ENCODE measurements at places on chromosomes 16 and 17.

- no peak for DNase-seq
Measured at GRCh38 chr16:71855937-71856662, 10.3 kb downstream of the ATXN1L start.

DNA sequence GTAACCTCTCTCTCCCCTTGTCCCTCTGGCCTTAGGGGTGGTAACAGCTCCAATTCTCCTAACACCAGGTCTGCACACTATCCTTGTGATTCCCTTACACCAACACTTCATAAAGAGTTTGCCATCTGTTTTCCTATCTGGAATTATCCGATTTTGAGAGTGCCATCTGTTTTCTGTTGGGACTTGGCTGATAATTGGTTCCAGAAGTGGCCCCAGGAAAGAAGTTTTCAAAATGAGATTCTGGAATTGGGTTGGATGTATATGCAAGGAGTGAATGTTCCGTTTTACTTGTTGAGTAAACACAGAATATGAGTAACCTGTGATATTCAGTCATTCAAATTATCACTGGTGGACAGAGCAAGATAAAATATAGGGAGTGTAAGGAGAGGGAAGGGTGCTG lies 134.1 kb upstream of the HS3ST3A1 start:
- no peak for DNase-seq

DNA sequence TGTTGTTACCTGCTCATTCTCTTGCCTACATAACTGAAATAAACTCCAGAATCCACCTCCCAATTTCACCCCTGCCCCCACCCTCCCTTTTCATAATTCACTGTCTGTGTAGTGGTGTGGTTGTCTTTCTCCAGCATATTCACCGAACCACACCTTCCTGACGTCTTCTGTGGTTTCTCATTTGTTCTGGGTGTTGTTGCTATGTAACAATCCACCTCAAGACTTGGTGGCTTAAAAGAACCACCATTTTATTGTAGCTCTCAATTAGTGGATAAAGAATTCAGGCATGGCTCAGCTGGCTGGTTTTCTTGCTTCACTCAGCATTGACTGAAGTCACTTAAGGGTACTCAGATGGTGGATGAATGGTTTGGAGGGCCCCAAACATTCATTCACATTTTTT lies 229.8 kb downstream of the MAF start:
- no peak for DNase-seq

DNA sequence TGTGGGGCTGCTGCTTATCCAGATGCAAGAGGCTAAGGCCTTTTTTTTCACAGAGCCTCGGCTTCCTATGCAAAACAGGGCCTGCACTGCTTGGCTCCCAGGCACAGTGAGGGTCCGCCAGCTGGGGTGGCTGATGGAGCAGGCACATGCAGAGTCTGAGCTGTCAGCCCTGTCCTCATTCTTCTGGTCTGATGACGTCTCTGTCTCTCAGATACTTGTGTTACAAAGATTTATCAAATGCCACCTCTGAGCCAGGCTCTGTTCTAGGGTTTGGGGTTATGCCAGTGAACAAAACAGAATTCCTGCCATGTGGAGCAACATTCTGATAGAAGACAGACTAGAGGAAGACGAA lies 4.8 kb downstream of the RNF40 start:
- no peak for DNase-seq

DNA sequence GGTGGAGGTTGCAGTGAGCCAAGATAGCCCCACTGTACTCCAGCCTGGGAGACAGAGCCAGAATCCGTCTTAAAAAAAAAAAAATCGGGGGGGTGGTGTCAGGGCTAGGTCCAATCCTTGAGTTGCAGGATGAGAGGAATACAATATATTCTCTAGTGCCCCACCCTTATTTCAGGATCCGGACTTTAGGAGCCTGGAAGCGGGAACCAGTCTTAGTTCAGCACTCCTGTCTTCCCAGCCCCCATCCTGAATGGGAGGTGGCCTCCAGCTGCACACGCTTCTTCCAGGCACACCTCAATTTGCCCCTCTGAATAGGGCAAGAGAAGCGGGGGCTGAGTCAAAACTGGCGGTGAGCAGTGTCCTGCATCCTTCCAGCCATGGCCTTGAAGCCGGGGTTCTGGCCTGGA lies 1.6 kb downstream of the FHOD1 start:
- no peak for DNase-seq

DNA sequence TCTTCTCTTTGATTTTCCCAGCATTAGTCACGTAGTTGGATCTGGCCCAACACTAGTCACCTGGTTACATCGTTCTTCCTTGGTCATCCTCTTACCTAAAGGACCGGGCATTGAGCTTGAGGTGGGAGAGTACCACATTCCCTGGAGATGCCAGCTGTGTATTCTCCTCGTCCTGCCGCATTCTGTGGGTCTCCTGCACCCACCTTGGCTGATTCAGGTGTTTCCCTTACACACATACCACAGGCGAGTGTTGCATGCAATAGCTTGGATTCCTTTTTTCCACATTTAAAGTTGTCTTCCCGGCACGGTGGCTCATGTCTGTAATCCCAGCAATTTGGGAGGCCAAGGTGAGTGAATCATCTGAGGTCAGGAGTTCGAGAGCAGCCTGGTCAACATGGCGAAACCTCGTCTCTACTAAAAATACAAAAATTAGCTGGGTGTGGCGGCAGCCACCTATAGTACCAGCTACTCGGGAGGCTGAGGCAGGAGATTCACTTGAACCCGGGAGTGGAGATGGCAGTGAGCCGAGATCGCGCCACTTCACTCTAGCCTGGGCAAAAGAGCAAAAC lies 21.6 kb upstream of the CLEC18C start:
- DNase-seq: no peak

GRCh38 chr16:60929-61878 lies 7.6 kb downstream of the SNRNP25 start:
- DNase-seq: no peak

DNA sequence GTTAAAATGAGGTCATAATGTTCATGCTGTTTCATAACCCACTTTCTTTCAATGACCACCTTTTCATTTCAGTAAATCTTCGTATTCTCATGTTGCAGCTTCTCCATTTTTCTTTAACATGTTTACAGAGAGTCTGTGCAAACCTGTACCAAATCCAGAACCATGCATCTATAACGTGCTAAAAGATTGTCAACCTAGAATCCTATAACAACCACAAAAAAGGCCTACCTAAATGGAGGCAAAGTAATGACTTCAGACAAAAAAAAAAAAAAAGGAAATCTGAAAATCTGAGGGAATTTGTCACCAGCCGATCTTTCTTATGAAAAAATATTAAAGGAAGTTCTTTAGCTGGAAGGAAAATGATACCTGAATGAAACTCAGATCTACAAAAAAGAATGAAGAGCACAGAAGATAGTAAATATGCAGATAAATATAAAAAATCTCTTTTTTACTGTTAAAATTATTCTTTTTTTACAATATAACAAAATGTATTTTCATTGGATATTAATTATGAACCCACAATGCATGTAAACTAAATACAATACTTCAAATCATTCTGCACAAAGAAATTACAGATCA lies 1.4 kb upstream of the SLFN11 start:
- no peak for DNase-seq

- no peak for DNase-seq
Measured at GRCh38 chr17:18246880-18247612, 11.5 kb downstream of the FLII start.

DNA sequence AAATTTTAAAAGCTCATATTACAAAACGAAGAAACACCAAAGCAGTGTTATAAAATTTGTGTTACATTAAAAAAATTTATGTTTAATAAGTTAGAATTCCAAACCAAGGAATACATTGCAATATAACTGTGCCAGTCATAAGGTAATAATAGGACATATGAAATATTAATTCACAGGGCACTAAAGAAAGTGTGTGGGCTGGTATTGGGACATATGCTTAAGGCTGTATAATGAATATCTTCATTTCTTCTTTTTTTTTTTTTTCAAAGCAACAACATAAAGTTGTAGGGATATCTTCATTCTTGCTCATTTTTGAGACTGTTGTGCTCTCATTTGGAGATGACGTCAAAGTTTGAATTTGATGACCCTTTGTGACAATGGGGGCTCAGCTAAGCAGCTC lies 17.5 kb upstream of the FBXO47 start:
- DNase-seq: no peak

DNA sequence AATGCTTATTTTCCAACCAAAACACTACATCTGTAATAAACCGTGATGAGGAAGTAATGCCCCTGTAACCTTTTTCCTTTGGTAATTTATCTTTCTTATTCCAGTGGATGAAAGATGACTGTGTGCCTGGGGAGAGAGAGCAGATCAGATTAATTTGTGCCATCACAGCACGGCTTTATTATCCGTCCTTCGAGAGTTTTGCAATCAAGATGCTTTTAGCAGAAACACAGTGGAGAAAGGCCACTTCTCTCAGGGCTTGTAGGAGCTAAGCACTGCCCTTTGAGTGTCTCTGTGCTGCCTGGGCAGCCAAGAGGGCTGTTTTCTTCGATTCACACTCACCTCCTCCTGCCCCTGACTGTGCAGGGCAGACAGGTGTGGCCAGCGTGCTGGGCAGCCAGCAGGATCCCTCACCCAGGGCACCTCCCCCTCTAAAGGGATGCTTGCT lies 190.2 kb downstream of the PRKCA start:
- no peak for DNase-seq

- DNase-seq: no peak
Measured at GRCh38 chr17:6514371-6514770, 42.0 kb downstream of the PITPNM3 start.

DNA sequence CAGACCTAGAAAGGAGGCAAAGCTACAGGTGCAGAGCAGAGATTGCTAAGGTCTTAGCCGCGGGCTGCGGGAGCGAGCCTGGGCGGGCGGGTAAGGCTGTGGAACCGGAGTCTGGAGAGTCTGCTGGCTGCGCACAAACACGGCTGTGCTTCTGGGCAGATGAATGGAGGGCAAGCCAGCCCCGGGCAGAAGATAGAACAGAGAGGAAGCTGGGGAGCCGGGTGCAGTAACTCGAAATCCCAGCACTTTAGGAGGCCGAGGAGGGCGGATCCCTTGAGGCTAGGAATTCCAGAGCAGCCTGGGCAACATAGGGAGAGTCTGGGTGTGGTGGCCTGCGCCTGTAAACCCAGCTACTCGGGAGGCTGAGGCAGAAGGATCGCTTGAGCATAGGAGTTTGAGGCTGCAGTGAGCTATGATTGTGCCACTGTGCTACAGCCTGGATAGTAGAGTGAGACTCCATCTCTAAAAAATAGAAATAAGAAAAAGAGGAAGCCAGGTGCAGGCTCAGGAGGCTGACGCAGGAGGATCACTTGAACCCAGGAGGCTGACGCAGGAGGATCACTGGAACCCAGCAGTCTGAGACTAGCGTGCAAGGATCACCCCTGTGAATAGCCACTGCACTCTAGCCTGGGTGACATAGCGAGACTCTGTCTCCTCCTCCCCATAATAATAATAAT lies 56.3 kb downstream of the PITPNC1 start:
- no peak for DNase-seq

DNA sequence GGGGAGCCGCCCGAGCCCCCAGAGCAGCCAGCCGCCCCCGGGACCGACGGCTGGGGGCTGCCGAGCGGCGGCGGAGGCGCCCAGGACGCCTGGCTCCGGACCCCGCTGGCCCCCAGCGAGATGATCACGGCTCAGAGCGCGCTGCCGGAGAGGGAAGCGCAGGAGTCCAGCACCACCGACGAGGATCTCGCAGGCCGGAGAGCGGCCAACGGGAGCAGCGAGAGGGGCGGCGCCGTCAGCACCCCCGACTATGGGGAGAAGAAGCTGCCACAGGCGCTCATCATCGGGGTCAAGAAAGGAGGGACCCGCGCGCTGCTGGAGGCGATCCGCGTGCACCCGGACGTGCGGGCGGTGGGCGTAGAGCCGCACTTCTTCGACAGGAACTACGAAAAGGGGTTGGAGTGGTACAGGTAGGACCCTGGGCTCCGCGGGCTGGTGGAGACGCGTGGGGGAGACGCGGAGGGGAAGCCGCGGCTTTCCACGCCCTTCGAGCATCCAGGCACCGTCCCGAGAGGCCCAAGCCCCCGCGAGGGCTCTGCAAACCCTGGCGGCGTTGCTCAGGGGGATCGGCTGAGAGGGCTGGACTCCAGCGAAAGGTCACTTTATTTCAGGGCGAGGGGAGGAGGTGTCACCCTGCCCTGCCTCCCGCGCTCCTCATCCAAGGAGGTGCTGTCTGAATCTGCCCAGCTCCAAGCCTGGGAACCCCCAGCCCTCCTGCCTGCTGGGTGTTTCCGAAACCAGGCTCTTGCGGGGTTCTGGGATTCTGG lies 1.2 kb downstream of the HS3ST4 start:
- no peak for DNase-seq

GRCh38 chr16:66484453-66485213 lies 57.5 kb downstream of the BEAN1 start:
- DNase-seq: no peak

DNA sequence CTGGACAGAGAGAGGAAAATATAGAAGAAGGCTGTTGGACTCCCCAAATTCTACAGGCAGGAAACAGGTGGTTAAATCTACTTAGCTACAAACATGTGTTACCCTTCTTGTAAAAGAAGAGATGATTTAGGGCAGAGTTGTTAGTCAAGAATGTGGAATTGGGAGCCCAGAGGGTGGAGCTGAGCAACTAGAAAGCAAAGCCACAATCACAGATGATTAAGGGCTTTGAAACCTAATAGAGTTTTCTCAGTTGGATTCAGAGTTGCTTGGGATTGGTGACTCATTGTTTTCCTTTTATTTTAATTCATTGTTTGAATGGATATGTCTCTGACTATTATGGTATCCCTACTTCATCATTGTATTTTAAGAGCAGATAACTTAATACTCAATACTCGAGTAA lies 6.2 kb downstream of the ACSM5 start:
- DNase-seq: no peak

GRCh38 chr17:8016632-8017424 lies 14.4 kb downstream of the GUCY2D start:
- no peak for DNase-seq

- no peak for DNase-seq
Measured at GRCh38 chr16:23876256-23876896, 40.6 kb downstream of the PRKCB start.

GRCh38 chr17:56641373-56641772 lies 47.9 kb downstream of the NOG start:
- DNase-seq: no peak

GRCh38 chr17:63274146-63274545 lies 172.0 kb downstream of the CYB561 start:
- no peak for DNase-seq

DNA sequence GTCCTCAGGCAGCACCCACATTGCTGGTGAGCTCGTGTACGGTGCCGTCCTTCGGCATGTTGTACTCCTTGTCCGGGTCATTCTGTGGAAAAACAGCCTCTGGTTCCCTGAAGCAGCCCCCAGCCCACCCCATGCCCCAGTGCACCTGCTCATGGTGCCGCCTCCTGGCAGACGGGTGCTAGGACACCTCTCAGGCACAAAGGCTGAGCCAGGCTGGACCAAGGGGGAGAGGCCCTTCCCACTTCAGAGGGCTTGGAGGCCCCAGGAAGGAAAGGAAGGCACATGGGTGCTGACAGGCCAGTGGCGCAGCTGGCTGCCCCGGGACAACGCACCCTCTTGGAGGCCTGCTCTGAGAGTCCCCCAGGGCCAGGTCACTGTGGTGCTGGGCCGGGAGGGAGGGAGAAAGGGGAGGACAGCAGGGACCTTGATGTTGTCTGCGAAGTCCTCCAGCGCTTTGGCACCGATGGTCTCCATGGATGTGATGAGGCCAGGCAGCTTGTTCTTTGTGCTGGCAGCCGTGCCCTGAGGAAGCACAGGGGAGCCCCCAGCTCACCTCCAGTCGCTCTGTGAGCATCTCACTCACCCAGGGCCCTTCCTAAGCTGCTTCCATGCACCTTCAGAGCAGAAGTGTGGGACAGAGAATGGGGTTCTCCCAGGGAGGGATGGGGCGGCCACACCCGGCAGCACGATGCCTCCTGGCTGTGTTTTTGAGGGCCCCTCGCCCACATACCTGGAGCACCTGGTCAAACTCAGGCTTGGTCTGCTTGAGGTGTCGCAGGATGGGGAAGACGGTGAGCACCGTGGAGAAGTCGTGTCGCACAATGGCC lies 9.3 kb downstream of the ZACN start:
- DNase-seq: no peak
